AG09309 (cell line): ENCODE measurements at places on chromosomes 7 and 10.

GRCh38 chr10:116798859-116799258 lies 50.4 kb upstream of the ENO4 start:
- DNase-seq, result no peak

- no peak for DNase-seq
Observed at GRCh38 chr7:7251742-7252141, 69.4 kb downstream of the C1GALT1 start.

DNA sequence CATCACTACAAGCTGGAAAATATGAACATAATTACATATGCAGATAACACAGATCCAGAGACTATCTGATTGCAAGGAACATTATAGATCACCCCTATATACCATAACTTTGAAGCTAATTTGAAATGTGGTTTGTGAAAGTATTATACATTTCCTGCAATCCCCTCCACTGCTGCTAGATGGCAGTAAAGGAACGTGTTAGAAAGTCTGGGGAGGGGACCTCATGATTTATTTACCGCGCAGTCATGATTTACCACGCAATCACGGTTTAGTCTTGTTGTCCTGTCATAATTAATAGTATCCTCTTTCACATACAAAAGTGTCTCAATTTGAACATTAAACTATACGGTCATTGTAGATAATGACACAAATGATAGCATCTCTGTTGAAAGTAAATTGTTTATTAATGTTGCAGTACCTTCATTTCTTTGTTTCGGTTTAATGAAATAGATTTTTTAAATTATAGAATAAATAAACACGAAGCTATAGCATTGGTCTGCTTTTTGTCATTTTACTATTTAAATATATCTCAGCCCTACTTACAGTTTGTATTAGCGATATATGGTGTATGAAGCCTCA lies 145.3 kb upstream of the PRSS1 start:
- no peak for DNase-seq

DNA sequence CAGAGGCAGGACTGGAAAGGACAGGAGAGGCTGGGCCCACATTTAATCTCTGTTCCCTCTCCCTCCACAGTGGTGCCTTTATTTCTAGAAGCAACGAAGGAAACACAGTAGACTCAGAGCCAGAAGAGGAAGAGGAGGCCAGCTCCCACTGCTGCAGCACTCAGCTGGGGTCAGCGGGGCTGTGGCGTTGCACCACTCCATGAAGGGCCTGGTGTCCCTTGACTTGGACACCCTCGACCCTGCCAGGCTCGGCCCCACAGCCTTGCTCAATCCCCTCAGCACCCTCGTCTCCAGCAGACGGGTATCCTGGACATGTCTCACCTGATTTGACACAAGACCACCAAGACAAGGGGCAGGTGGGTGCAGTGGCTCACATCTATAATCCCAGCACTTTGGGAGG lies 38.8 kb downstream of the PRKAG2 start:
- DNase-seq, result no peak

- no peak for DNase-seq
Observed at GRCh38 chr10:21083861-21084260, 186.8 kb upstream of the NEBL start.

DNA sequence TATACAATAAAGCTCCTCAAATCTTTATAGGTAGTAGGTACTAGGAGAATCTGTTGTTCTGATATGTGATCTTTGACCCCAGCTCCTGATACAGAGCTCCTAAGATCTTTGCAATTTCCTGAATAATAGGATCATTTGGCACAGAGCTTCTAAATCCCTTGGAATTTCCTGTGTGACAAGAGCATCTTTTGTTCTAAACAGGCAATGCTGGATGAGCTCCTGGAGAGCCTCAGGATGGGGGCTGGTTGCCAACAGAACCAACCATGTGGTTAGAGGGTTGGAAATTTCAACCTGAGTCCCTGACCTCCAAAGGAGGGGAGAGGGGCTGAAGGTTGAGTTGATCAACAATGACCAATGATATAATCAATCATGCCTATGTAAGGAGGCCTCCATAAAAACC lies 629.0 kb downstream of the CCSER2 start:
- DNase-seq, result no peak

DNA sequence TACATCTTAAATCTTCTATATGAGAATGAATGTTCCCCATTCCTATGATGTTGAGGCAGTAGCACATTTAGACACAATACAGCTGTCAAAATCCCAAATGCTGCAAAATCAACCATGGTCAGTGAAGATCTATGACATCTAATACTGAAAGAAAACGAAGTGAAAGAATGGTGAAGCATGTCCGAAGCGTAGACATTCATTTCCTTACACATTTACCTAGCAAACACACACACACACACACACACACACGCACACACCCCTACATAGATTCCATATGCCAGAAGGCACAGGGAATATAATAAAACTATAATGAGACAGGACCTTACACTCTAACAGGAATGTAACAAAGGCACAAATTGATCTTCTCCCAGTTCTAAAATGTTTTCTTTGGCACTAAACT lies 32.5 kb downstream of the CCDC6 start:
- no peak for DNase-seq

- no peak for DNase-seq
Observed at GRCh38 chr7:27110186-27111031, 7.9 kb upstream of the HOXA2 start.

GRCh38 chr10:61554925-61555324 lies 101.7 kb upstream of the TMEM26 start:
- DNase-seq, result no peak

- no peak for DNase-seq
Observed at GRCh38 chr7:21260939-21261338, 166.9 kb upstream of the SP4 start.

DNA sequence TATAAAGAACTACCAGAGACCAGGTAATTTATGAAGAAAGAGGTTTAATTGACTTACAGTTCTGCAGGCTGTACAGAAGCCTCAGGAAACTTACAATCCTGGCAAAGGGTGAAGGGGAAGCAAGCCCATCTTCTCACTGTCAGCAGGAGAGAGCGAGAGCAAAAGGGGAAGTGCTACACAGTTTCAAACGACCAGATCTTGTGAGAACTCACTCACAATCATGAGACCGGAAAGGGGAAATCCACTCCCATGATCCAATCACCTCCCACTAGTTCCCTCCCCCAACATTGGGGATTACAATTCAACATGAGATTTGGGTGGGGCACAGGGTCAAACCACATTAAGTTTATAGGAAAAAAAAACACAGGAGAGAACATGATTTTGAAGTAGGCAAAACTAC lies 222.1 kb upstream of the SHH start:
- no peak for DNase-seq

- no peak for DNase-seq
Observed at GRCh38 chr10:70265032-70265689, 18.6 kb downstream of the NPFFR1 start.

DNA sequence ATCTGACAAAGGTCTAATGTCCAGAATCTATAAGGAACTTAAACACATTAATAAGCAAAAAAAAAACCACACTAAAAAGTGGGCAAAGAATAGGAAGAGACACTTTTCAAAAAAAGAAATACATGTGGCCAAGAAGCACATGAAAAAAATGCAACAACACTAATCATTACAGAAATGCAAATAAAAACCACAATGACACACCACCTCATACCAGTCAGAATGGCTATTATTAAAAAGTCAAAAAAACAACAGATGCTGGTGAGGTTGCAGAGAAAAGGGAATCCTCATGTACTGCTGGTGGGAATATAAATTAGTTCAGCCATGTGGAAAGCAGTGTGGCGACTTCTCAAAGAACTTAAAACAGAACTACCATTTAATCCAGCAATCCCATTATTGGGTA lies 119.0 kb downstream of the LMBR1 start:
- no peak for DNase-seq

DNA sequence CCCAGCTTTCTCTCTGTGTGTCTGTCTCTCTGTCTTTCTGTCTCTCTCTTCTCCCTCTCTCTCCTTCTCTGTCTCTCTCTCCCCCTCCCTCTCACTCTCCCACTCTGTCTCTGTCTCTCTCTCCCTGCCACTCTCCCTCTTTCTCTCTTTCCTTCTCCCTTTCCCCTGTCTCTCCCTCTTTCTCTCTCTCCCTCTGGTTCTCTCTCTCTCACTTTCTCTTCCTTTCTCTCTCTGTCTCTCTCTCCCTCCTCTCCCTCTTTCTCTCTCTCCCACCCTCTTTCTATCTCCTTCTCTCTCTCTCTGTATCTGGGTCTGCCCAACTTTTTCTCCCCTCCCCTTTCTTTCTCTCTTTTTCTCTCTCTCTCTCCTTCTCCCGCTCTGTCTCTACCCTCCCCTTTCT lies 36.5 kb downstream of the SEC61G start:
- no peak for DNase-seq

DNA sequence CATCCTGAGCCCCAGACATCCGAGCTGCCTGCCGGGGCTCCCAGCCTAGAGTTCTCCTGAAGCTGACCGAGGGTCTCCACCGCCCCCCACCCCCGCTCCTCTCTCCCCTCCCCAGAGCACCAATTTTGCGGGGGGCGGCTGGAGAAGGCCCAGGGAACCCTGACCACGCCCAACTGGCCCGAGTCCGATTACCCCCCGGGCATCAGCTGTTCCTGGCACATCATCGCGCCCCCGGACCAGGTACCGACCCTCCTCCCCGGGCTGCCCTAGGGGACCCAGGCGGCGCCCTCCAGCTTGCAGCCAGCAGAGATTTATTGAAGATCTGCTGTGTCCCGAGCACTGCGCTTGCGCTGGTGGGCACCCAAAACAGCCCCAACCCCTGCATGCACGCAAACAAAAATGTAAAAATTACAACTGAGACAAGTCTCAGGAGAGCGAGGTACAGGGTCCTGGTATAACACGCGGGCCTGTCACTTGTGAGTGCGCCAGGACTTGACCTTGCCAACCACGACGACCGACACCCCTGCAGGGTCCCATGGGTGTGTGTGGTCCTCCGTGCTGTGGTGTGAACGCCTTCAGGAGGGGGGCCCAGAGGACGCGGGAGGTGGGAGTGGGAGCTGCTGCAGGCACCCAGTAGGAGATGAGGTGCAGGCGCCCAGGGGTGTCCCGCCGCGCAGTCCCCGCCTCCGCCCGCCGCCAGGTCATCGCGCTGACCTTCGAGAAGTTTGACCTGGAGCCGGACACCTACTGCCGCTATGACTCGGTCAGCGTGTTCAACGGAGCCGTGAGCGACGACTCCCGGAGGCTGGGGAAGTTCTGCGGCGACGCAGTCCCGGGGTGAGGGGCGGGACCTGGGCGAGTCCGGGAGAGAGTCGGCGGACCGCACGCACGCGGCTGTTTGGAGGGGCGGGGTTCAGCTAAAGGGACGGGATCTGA lies 3.1 kb downstream of the PCOLCE start:
- no peak for DNase-seq

GRCh38 chr7:142385491-142386340 lies 127.9 kb upstream of the PRSS58 start:
- DNase-seq, result peak; percentile 46

DNA sequence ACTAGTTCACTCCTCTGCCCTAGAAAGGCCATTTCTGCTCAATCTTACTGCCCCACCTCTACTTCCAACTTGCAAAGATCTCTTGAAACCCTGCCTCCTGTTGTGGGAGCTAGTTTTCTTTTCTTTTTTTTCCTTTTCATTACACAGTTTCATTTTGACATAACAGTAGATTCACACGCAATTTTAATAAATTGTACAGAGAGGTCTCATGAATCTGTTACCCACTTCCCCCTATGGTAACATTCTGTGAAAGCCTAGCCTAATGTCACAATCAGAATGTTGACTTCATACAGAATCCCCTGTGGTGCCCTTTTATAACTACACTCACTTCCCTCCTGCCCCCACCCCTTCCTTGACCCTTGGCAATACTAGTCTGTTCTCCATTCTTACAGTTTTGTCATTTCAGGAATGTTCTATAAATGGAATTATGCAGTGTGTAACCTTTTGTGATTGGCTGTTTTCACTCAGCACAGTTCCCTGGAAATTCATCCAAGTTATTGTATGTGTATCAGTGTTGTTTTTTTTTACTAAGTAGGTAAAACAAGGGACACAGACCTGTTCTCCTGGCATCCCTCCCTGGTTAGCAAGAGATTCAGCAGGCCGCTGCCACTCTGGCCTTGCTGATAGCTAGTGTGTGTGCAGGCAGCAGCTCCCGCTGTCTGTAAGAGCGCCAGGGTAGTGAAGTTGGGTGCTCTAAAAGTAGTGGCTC lies 21.5 kb downstream of the CHST3 start:
- no peak for DNase-seq

GRCh38 chr7:29946428-29947186 lies 43.0 kb downstream of the SCRN1 start:
- DNase-seq, result no peak

DNA sequence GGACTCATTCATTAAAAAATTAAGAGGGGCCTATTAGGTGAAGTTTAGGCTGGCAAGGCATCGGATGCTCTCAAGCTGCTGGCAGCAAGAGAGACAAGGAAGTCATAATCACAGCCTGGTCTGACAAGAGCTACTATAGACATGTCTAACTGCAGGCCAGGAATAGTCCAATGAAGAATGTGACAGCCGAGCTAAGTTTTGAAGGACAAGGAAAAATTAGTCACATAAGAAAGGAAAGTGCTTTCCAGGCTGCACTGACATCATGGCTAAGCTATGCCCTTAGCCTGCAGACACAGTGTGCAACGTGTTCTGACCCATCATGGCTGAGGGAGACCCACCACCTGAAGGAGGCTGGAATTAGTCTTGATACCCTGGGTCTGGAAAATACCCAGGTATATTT lies 281.1 kb downstream of the PLXNA4 start:
- DNase-seq, result no peak

GRCh38 chr10:101646364-101646763 lies 48.6 kb downstream of the FBXW4 start:
- no peak for DNase-seq

GRCh38 chr7:97401398-97401797 lies 283.9 kb downstream of the SDHAF3 start:
- DNase-seq, result no peak

GRCh38 chr10:16777473-16778370 lies 39.5 kb downstream of the RSU1 start:
- DNase-seq, result peak; percentile 5

DNA sequence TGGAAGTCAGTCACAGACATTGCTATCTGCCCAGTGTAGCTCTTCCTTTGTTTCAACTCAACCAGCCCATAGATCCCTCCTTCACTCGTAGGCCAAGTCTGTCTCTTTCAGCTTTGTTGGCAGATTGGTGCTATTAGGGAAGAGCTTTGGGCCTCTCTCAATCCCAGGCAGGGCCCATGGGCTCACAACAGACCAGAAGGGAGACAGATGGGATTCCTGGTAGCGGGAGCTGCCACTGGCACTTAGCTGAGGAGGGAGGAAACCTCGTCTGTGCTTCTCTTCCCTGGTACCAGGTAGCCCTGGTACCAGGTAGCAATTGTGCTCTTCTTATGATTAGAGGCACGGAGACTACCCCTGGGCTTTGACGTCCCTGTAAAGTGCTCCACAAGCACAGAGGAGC lies 592.0 kb downstream of the TYW1 start:
- no peak for DNase-seq

DNA sequence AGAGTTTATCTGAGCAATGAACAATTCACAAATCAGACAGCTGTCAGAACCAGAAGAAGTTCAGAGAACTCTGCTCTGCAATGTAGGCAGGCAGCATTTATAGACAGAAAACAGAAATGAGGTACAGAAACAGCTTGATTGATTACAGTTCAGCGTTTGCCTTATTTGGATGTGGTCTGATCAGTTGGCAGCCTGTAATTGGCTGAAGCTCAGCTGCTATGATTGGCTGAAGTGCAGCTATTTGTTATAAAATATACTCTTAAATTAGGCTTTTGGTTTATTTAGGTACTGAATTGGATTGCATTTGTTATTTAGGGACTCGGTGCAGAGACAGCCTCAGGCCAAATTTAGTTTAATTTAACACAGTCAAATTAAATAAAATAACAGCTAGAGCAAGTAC lies 85.8 kb upstream of the JAZF1 start:
- no peak for DNase-seq

GRCh38 chr10:21352886-21353285 lies 172.6 kb downstream of the SKIDA1 start:
- no peak for DNase-seq

- DNase-seq, result no peak
Observed at GRCh38 chr10:113232928-113233511, 283.0 kb downstream of the TCF7L2 start.
